Chondrocyte (in vitro differentiated cells): ENCODE measurements at places on chromosomes 6 and 20. TPM values are rescaled to one million over a fixed set of nuclear protein-coding genes. Genes with fewer than 3 reads are reported as not detected.

DNA sequence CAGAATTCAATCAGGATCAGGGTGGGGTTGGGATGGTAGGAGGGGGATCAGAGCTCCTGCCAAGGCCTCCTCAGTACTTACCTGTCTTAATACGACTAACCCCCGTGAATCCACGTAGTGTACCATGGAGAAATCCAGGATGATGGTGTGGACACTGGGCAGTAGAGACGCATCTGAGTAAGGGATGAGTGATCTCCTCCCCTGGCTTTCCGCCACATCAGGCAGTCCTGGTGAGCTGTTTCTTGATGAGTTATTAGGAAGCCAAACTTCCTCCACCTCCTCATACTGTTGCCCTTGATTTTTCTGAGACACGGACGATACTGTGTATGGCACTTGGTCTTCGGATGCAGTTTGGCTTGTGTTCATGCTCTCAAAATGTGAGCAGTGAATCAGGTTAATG lies 34.2 kb upstream of the SRPK1 start:
- peaks cover 17% of the 10 kb centered on the region for H3K27me3 ChIP-seq
- no peaks in the 10 kb centered on the region for H3K36me3 ChIP-seq
- H3K4me1 ChIP-seq = no peaks in the 10 kb centered on the region
- no peak for DNase-seq
- H3K4me3 ChIP-seq = no peak overlapping the region
- H3K27ac ChIP-seq = no peak overlapping the region

DNA sequence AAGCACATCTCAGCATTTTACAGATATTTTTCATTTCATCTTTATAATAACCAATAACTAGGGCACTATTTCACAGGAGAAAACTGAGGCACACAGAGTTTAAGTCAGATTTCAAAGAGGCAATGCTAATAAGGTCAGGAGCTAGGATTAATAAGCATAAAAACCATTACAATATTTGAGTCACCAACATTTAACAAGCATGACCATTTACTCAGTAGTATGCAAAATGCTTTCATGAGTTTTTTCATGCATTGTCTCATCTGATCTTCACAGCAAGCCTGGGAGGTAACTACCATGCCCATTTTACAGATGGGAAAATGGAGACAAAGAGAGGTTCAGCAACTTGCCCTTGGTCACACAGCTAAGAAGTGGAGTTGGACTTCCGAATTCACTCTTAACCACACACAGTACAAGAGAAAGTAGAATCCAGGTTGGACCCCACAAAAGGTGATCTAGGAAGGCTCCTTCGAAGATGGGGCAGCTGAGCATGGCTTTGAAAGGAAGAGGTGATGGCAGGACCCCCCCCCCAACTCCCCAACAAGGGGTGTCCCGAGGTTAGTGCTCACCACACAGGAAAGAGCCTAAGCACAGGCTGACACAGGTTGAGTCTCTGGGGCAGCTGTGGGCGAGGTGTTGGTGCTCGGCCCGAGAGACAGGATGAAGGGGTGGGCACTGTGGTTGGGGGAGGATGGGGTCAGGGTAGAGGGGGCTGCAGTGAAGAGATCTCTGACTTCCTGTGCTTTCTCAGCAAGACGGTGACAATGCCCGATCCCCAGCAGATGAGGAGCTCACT lies 108.8 kb downstream of the PREX1 start:
- peaks cover 2% of the 10 kb centered on the region for H3K36me3 ChIP-seq
- H3K27ac ChIP-seq = no peak overlapping the region
- no peaks in the 10 kb centered on the region for H3K27me3 ChIP-seq
- no peak overlapping the region for H3K4me3 ChIP-seq
- DNase-seq = peak; percentile 33
- H3K4me1 ChIP-seq = peaks cover 40% of the 10 kb centered on the region

DNA sequence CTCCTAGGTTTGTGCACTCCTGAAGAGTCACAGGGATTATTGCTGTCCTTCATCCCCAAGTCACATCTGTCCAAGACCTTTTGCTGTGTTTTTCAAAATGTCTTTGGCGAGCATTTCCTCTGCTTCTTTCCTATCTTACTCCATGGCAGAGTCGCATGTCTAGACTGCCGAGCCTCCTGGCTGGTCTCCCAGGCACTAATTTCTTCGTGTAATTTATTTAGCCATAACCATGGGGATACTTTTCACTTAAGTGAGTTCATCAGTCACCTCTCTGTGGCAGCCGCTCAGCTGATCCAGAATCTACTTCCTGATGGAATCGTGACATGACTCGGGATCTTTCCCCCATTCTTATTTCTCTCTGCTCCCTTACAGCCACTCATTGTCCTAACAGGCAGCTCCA lies 25.8 kb downstream of the ADGRF5 start:
- no peaks in the 10 kb centered on the region for H3K27me3 ChIP-seq
- no peaks in the 10 kb centered on the region for H3K4me1 ChIP-seq
- no peak overlapping the region for H3K27ac ChIP-seq
- no peak overlapping the region for H3K4me3 ChIP-seq
- no peak for DNase-seq

GRCh38 chr6:130780122-130780521 lies 47.1 kb upstream of the SMLR1 start:
- DNase-seq = no peak
- H3K27ac ChIP-seq = no peak overlapping the region
- H3K36me3 ChIP-seq = peaks cover 2% of the 10 kb centered on the region
- no peak overlapping the region for H3K4me3 ChIP-seq
- H3K4me1 ChIP-seq = peaks cover 34% of the 10 kb centered on the region

DNA sequence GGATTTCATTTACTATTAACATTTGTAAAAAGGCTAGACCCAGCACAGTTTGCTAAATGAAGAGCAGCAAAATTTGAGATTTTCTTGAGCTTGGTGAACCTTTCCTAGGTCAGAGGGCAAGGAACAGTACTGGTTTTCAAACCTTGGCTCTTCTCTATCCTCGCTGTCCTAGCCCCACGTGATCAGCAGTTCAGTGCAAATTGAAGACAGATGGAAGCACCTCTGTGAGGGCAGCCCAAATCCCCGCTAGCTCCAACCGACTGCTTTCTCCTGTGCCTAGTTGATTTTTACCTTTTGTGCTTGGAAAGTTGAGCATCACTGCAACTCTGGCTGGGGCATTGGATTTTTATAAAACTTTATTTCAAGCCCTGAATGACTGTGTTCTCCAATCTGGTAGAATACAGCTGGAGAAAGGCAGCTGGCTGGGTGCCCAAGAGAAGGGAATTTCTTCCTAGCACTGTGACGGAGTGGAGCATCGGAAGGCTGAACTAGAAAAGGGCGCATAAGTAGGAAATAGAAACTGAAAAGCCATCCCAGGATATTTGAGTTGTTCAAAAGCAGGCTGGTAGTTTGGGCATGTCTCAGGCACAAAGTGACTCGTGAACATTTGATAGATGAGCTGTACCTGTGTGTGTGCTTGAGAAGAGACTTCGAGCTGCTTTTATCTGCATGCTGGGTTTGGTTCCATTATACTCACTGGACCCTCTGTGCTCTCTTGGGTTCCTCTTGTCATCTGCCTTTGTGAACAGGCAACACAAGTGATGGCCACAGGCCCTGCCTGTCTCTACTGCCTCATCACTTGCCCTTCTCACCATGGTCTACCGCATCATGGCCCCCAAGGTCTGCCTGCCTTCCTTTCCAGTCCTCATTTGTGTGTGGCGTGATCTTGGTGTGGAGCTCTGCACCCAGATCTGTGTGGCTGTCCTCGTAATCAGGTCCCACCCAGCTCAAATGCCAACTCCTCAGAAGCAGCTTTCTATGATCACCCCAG lies 2.3 kb downstream of the RNF114 start:
- peaks cover 33% of the 10 kb centered on the region for H3K4me1 ChIP-seq
- DNase-seq = peak; percentile 32

- no peaks in the 10 kb centered on the region for H3K36me3 ChIP-seq
- peaks cover 12% of the 10 kb centered on the region for H3K27me3 ChIP-seq
- no peak for DNase-seq
- H3K4me3 ChIP-seq = no peak overlapping the region
These were observed 40.7 kb upstream of the EYA2 start for GRCh38 chr20:46853926-46854325.

DNA sequence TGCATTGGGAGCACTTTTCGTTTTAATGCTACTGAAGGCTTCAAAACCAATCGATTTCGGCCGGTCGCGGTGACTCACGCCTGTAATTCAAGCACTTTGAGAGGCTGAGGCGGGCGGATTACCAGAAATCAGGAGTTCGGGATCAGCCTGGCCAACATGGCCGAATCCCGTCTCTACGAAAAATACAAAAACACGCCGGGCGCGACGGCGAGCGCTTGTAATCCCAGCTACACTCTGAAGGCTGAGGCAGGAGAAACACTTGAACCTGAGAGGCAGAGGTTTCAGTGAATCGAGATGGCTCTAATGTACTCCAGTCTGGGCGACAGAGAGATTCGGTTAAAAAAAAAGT lies 58.4 kb downstream of the TRIM38 start:
- DNase-seq = no peak
- no peaks in the 10 kb centered on the region for H3K27me3 ChIP-seq
- H3K4me1 ChIP-seq = peaks cover 17% of the 10 kb centered on the region
- no peaks in the 10 kb centered on the region for H3K36me3 ChIP-seq
- H3K4me3 ChIP-seq = peak overlapping the region; percentile 95

- no peaks in the 10 kb centered on the region for H3K27me3 ChIP-seq
- no peaks in the 10 kb centered on the region for H3K4me1 ChIP-seq
- no peak for DNase-seq
- no peak overlapping the region for H3K27ac ChIP-seq
- no peak overlapping the region for H3K4me3 ChIP-seq
- no peaks in the 10 kb centered on the region for H3K36me3 ChIP-seq
These were observed 52.0 kb downstream of the ECT2L start for GRCh38 chr6:138847884-138848283.

GRCh38 chr6:2183246-2183645 lies 62.2 kb downstream of the GMDS start:
- H3K27ac ChIP-seq = no peak overlapping the region
- no peaks in the 10 kb centered on the region for H3K36me3 ChIP-seq
- H3K4me1 ChIP-seq = peaks cover 19% of the 10 kb centered on the region
- DNase-seq = no peak
- no peak overlapping the region for H3K4me3 ChIP-seq
- no peaks in the 10 kb centered on the region for H3K27me3 ChIP-seq

DNA sequence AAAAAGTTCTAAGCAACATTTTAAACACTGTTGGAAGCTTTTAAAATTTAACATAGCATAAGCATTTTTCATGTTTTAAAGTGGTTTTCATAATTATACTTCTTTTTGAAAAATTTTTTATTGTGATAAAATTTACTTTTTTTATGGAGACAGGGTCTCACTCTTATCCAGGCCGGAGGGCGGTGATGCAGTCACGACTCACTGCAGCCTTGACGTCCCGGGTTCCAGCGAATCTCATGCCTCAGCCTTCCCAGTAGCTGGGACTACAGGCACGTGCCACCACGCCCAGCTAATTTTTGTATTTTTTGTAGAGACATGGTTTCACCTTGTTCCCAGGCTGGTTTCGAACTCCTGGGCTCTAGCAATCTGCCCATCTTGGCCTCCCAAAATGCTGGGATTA lies 46.1 kb upstream of the TULP4 start:
- no peak for DNase-seq
- no peak overlapping the region for H3K4me3 ChIP-seq
- peaks cover 3% of the 10 kb centered on the region for H3K36me3 ChIP-seq
- H3K27me3 ChIP-seq = no peaks in the 10 kb centered on the region

- no peak overlapping the region for H3K27ac ChIP-seq
- no peak overlapping the region for H3K4me3 ChIP-seq
- no peaks in the 10 kb centered on the region for H3K27me3 ChIP-seq
- DNase-seq = no peak
- peaks cover 7% of the 10 kb centered on the region for H3K36me3 ChIP-seq
- peaks cover 22% of the 10 kb centered on the region for H3K4me1 ChIP-seq
These were observed 2.2 kb downstream of the KAT14 start for GRCh38 chr20:18139832-18140231.

GRCh38 chr6:157614026-157614568 lies 208.9 kb upstream of the SNX9 start:
- H3K27me3 ChIP-seq = no peaks in the 10 kb centered on the region
- no peak overlapping the region for H3K27ac ChIP-seq
- DNase-seq = no peak
- peaks cover 8% of the 10 kb centered on the region for H3K4me1 ChIP-seq

GRCh38 chr6:160881148-160881808 lies 110.3 kb upstream of the MAP3K4 start:
- peaks cover 11% of the 10 kb centered on the region for H3K4me1 ChIP-seq
- H3K36me3 ChIP-seq = peaks cover 3% of the 10 kb centered on the region
- H3K27ac ChIP-seq = no peak overlapping the region

The BNIP5 gene
- total RNA-seq = not detected in 3 replicates

The SAMD3 gene
- 0.35 to 0.77 TPM in 2 of 3 replicates, not detected in the other for total RNA-seq

The MCM3 gene
- total RNA-seq = 23.0 to 55.0 TPM (median 24.9 TPM) in 3 replicates

The SLC17A3 gene
- total RNA-seq = not detected in 3 replicates

The VSX1 gene
- not detected in 3 replicates for total RNA-seq

The FKBP1C gene
- total RNA-seq = 0.44 to 0.82 TPM (median 0.75 TPM) in 3 replicates

The SRMS gene
- total RNA-seq = not detected in 3 replicates

The SSTR4 gene
- 0.33 TPM in 1 of 3 replicates, not detected in the others for total RNA-seq

The WFDC10B gene
- total RNA-seq = not detected in 3 replicates

The LRRN4 gene
- total RNA-seq = not detected in 3 replicates

The PPIL6 gene
- 2.2 to 2.7 TPM (median 2.5 TPM) in 3 replicates for total RNA-seq

The RIPK1 gene
- 24.9 to 26.2 TPM (median 25.2 TPM) in 3 replicates for total RNA-seq
